ENCODE measurements at places on chromosomes 2 and 18. TPM values are rescaled to one million over a fixed set of nuclear protein-coding genes. Genes with fewer than 3 reads are reported as not detected.

The CHCHD5 gene
- total RNA-seq, result 28.8 TPM

The CERKL gene
- total RNA-seq, result 39.1 TPM

The FNDC4 gene
- 13.7 TPM for total RNA-seq

The MAB21L4 gene
- 0.77 TPM for total RNA-seq

The ABCG5 gene
- total RNA-seq, result 0.27 TPM

The SERPINB11 gene
- total RNA-seq, result 0.93 TPM

The STON1 gene
- total RNA-seq, result 81.0 TPM

The EVX2 gene
- not detected for total RNA-seq

The MMADHC gene
- total RNA-seq, result 99.6 TPM

The RUFY4 gene
- not detected for total RNA-seq

The NYAP2 gene
- total RNA-seq, result 8.2 TPM

The FOXI3 gene
- 7.1 TPM for total RNA-seq

The NGEF gene
- total RNA-seq, result 10.0 TPM

The GPR39 gene
- 1.1 TPM for total RNA-seq

The HNMT gene
- 29.9 TPM for total RNA-seq

The ADCYAP1 gene
- 2.3 TPM for total RNA-seq

The NOTO gene
- not detected for total RNA-seq

Data from camera-type eye (tissue), 1 donor.